ENCODE measurements at places on chromosomes 6 and 20.

GRCh38 chr20:45589725-45590124 is 10.6 kb upstream of the WFDC8 start:
- H3K4me3 ChIP-seq: no peak overlapping the region
- H3K27me3 ChIP-seq: no peaks in the 10 kb centered on the region
- no peaks in the 10 kb centered on the region for H3K4me1 ChIP-seq
- H3K36me3 ChIP-seq: no peaks in the 10 kb centered on the region
- no peak overlapping the region for H3K27ac ChIP-seq
- no peak for DNase-seq

GRCh38 chr20:18321976-18322950 is 33.9 kb downstream of the ZNF133 start:
- no peak overlapping the region for H3K27ac ChIP-seq
- no peaks in the 10 kb centered on the region for H3K4me1 ChIP-seq
- H3K27me3 ChIP-seq: no peaks in the 10 kb centered on the region
- no peak overlapping the region for H3K4me3 ChIP-seq
- DNase-seq: no peak

DNA sequence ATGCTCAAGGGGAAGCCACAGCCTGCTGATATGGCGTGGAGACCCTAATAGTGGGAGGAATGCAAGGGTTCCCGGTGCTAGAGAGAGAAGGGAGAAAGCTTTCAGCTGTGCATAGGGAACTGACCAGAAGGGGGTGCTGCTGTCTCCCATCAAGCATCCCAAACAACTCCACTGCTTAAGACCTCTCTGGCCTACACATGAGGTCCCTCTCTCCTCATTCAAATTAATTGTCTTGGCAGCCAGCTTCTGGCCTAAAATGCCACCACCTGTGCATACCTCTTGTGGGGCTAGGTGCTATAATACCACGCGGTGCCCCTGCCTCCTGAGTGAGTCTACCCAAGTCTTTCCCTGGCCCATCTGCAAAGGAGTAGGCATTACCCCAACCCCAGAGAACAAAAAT is 14.5 kb downstream of the ADISSP start:
- peak; percentile 58 for DNase-seq
- no peak overlapping the region for H3K4me3 ChIP-seq
- no peaks in the 10 kb centered on the region for H3K36me3 ChIP-seq
- peaks cover 32% of the 10 kb centered on the region for H3K4me1 ChIP-seq

DNA sequence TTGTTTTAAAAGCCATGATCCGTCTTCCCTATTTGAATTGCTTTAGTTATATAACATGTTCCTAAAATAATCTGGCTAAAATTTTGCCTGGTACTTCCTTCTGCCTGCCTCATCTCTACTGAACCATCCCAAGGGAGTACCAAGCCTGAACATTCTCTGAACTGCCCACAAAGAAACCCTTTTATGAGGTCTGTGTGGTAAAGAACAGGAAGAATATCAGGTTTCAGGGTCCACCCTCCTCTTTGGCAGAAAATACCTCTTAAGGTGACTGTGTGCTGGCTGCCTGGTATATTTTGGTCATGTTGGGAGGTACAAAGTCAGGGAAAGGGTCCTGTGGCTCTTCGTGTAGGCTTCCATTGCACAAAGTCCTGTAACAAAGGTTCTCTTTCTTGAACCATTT is 574.1 kb upstream of the CHD6 start:
- no peak for DNase-seq
- no peak overlapping the region for H3K27ac ChIP-seq
- H3K4me1 ChIP-seq: peaks cover 9% of the 10 kb centered on the region
- no peaks in the 10 kb centered on the region for H3K36me3 ChIP-seq

DNA sequence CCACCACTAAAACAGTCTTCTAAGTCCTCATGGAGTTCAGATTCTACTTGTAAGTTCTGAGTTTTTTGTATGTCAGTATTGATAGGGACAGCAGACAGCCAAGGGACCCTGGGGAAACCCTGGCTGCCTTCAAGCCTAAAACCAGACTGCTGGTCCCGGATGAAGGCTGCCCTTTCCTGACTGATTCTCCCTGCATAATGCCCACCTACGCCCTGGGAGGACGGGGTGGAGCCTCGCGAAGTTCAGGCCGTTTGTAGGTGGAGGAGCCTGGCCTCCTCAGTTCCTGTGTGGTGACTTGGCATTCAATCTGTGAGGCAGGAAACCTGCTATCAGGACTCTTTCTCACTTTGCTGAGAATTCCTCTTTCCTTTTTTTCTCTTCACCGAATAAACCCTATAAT is 120.3 kb upstream of the LGSN start:
- no peak for DNase-seq
- no peak overlapping the region for H3K27ac ChIP-seq
- no peaks in the 10 kb centered on the region for H3K4me1 ChIP-seq
- no peaks in the 10 kb centered on the region for H3K27me3 ChIP-seq

DNA sequence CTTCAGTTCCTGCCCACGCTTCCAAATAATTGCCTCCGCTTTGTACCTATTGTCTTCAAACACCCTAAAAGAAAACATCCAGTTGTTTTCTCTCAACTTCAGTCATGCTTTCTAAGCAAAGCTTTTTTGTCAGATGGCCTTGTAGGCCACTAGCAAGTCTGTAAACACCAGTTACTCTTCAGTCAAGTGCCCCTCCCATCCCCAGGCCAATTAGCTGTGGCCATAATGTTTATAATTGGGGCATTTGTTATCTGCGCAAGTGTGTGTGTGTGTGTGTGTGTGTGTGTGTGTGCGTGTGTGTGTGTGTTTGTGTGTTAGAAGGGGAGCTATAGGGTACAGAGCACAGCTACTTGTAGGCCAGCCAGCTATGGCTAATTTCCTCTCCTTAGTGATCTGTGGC is 272.4 kb upstream of the MARCKS start:
- no peak overlapping the region for H3K27ac ChIP-seq
- no peaks in the 10 kb centered on the region for H3K27me3 ChIP-seq
- no peaks in the 10 kb centered on the region for H3K36me3 ChIP-seq
- H3K4me1 ChIP-seq: no peaks in the 10 kb centered on the region
- no peak overlapping the region for H3K4me3 ChIP-seq

DNA sequence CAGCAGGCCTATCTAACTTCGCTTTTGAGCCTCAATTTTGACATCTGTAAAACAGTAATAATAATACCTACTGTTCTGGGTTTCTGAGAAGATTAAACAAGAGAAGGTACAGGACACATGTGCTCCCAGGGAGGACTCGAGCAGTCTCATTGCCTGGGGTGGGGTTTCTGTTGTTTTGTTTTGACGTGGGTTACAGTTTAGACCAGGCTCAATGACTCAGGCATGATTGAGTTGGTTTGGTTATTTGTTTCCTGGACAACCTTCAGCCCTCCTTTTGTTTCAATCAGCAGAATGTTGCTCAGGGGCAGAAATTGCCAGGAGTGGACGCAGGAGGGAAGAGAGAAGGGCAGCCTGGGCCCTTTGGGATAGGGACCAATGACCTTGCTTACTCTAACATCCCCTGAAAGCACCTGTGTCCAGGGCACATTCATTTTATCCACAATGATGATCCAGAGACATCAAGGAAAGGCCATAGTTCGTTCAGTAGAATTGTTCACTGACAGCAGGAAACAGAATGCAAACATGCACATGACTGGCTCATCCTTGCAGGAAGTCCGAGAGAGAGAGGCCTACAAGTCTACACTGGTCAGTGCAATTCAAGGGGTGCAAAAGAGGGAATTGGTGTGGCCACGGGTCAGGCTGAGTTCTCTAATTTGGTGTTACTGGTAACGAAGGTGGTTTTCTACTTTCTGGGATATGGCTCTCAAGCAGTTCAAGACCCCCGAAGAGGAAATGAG is 74.5 kb upstream of the MRPS10 start:
- no peak overlapping the region for H3K4me3 ChIP-seq
- no peak overlapping the region for H3K27ac ChIP-seq
- H3K27me3 ChIP-seq: no peaks in the 10 kb centered on the region
- H3K36me3 ChIP-seq: no peaks in the 10 kb centered on the region
- DNase-seq: no peak

- H3K4me3 ChIP-seq: no peak overlapping the region
- H3K36me3 ChIP-seq: no peaks in the 10 kb centered on the region
- H3K27me3 ChIP-seq: no peaks in the 10 kb centered on the region
- no peaks in the 10 kb centered on the region for H3K4me1 ChIP-seq
Observed at GRCh38 chr6:150548330-150548729, 51.4 kb upstream of the PLEKHG1 start.

- H3K36me3 ChIP-seq: no peaks in the 10 kb centered on the region
- H3K4me3 ChIP-seq: no peak overlapping the region
- H3K4me1 ChIP-seq: peaks cover 12% of the 10 kb centered on the region
Observed at GRCh38 chr20:3068986-3069900, 2.2 kb upstream of the OXT start.

DNA sequence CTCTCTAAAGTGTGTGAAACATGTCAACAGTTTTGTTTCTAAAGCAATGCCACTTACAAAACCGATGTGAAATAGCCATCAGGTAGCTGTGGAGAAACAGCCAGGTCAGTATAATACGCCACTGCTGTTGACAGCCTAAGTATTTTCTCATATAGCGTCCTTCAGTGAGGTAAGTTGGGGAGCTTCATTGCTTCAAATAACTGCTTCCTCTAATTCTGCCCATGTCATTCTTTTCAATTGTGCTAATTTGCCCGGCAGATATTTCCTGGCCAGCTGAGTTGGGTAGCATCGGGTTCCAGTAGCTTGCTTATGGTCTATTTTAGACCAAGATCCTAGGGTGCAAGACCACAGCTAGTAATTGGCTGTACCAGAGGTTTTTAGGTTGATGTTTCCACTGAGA is 2.1 kb upstream of the ARMC2 start:
- H3K27me3 ChIP-seq: no peaks in the 10 kb centered on the region
- no peak overlapping the region for H3K27ac ChIP-seq
- H3K4me1 ChIP-seq: peaks cover 21% of the 10 kb centered on the region
- no peaks in the 10 kb centered on the region for H3K36me3 ChIP-seq
- DNase-seq: no peak

- no peaks in the 10 kb centered on the region for H3K27me3 ChIP-seq
- H3K4me1 ChIP-seq: peaks cover 31% of the 10 kb centered on the region
- no peaks in the 10 kb centered on the region for H3K36me3 ChIP-seq
- DNase-seq: peak; percentile 66
- no peak overlapping the region for H3K27ac ChIP-seq
- H3K4me3 ChIP-seq: no peak overlapping the region
Observed at GRCh38 chr6:33717934-33718455, 6.5 kb upstream of the UQCC2 start.
